ENCODE measurements at places on chromosomes 1 and 21.

DNA sequence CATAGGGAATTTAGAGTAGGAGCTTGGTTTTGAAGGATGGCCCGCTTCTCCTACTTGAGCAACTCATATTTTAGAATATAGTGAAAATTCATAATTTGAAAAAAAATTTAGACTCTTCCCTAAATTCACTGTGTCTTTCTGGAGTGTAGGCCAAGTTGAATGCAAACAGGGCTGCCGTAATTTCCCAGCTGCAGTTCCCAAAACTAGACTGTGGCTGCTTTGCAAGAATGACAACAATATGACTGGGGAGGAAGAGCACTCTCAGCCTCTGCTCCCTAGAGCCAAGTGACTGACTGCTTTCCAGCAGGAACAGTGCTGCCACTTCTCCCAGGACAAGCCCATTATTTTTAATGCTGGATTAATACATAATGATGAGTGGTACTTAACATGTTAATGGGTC lies 209.0 kb downstream of the RHOU start:
- no peak for DNase-seq

DNA sequence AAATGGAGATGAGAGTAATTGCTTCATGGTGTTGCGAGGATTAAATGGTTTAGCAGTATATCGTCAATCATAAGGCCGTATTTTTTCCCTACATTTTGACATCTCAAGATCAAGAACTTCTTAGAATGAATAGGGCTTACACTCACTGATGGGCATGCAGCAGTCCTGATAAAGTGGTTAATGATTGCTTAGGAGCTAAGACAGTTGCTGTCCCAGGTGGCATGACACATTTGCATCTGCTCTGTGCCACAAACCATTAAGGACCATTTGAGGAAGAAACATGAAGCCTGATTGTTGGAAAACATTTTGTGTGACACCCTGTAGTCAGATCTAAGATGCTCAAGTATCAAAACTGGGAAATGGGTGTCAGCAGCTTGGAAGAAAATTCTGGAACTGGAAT lies 81.0 kb upstream of the SGIP1 start:
- no peak for DNase-seq

DNA sequence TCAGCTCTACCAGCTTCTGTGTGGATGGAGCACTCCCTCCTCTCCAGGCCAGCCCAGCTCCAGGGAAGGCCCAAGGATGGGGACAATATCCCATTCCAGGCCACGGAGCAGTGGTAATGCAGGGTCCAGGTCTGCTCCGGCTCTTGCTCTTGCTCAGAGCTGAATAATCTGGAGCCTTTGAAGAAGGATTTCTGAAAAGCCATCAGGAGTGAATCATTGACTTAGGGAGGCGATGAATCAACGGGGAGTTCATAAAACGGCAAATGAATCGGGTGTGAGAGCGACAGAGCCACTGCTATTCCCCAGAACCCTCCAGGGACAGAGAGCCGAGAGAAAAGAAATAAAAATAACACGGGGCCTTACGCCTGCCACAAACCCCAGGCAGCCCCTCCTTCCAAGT lies 7.7 kb downstream of the POU3F1 start:
- no peak for DNase-seq

DNA sequence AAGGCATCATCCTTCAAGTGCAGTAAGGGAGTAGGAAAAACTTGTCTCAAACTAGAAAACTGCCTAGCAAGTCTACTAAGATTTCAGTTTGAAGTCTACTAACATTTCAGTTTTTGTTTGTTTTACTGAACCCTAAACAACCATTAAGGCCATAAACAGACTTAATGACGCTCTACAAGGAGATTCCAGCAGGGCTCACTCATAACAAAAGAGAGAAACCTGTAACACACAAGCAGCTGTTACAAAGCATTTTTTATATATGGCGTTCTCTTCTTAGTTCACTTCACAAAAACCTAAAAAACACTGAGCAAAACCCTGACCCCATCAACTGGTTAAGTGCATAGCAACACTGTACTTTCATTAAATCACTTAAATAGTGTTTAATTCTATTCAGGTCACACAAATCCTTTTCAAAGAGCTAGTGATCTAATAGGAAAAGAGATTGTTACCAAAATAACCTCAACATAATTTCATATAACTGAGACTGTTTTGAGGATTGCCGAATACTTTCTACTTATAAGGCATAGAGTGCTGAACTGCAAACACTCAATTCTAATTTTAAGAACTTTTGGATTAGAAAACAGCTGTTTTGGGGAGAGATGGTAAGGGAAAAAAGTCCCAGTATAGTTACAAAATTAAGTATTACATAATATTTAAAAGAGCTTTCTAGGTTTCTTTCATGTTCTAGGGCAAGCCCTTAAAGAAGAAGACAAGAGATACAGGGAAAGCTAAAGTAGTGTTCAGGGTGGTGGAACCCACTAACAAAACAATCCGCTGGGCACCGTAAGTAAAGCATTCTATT lies 1.4 kb downstream of the B3GALNT2 start:
- no peak for DNase-seq

GRCh38 chr1:205832326-205832751 lies 17.6 kb downstream of the PM20D1 start:
- no peak for DNase-seq

DNA sequence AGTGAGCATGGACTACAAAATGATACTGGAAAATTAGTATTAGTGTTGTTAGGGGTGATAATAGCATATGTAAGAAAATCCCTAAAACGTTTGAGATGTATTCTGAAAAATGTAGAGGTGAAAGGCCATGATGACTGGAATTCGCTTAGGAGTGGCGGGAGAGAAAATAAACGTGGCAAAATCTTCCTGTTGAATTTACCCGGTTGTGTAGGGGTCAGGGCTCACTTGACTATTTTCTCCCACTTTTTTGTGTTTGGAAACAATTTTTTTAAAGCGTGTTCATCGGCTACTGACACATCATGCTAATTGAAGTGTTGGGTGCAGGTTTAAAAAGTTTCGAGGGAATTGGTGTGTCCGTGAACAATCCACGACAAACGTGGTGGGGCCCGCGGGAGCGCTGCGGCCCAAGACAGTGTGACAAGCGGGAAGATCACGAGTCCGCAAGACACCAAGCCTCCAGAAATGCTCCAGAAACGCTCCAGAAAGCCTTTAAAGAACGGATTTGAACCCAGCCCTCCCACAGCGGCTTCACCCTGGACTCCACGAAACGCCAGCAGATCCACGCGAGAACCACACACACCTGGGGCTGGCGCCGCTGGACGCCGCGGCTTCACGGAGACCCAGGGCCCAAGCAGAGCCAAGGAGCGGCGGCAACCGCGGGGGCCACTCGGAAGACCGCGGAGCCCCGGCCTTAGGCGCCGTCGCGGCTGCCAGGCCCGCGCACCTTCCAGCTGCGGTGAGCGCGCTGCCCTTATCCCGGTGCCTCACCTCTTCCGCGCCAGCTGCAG lies 573 bp downstream of the PSMG1 start:
- no peak for DNase-seq

DNA sequence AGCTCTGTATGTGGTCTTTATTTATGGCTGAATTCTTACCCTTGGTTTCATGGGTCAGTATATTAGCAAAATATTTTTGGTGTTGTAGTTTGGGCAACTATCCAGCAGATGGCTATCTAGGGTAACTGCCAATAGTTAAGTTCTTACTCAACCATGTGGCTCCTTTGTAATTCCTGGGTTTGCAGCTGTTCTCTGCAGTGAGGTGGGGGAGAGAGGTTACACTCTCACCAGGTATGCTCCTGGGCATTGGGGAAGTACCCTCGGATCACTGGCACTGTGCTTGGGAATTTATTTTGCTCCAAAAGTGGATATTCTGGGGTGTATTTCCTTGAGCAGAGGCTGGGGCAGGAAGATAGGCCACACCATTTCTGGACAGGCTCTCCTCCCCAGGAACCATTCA lies 436.7 kb upstream of the TMPRSS15 start:
- no peak for DNase-seq

DNA sequence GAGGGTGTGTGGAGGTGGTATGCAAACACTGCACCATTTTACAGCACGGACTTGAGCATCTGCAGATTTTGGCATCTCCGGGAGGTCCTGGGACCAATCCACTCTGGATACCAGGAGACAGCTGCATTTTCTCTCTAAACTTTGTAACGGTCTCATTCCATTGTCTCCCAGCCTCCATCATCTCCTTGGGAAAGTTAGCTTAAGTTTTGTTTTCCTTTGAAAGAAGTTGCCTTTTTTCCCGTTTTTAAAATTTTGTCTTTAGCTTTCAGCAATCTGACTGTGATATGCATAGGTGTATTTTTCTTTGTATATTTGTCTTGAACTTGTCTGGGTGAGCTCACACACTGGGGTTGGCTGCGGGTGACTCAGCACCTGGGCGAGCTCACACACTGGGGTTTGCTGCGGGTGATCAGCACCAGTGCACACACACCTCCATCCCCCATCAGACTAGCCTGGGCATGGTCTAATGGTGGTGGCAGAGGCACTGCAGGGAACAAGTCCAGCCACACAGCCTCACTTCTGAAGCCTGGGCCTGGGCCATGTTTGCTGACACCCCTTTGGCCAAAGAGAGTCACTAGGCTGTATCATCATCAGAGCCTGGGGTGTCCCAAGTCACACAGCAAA lies 32.1 kb upstream of the COL18A1 start:
- no peak for DNase-seq

DNA sequence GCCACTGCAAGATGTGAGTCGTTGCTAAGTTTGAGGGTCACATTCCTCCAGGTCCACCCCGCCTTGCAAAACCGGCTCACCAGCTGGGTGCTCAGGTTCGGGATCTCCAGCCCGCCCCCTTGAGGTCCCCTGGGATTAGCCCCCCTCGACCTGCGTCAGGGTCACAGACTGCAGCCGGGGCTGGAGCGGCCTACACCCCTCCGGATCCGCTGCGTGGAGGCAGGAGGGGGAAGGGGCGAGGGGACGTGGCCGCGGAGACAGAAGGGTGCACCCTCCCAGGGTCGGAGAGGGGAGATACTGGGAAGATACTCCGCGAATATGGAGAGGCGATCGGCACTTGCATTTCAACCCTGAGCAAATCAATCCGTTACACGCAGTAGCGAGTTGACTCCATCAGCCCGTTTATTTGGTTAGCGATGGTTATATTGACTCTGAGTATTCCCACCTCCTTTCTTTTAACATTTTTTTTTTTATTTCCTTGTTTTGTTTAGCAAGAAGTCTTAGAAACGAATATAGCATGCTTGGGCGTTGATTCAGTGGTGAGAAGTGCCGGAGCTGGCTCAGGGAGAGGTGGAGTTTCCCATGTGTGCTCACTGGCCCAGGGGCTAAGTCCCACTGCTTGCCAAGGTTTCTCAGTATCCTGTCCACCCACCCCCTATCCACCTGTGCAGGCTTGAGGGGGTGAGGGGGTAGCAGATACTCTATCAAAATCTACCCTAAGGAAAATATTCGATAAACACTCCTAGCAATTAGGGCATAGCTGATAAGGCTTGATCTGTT lies 997 bp downstream of the IFNAR2 start:
- DNase-seq, result no peak

- no peak for DNase-seq
Observed at GRCh38 chr1:10211805-10212410, 1.5 kb downstream of the KIF1B start.

GRCh38 chr1:21842606-21843162 lies 30.6 kb downstream of the LDLRAD2 start:
- DNase-seq, result no peak
